ENCODE measurements at places on chromosomes 7 and 10.

- DNase-seq, result peak; percentile 67
Observed at GRCh38 chr7:74029991-74030415, 2.0 kb downstream of the ELN start.

DNA sequence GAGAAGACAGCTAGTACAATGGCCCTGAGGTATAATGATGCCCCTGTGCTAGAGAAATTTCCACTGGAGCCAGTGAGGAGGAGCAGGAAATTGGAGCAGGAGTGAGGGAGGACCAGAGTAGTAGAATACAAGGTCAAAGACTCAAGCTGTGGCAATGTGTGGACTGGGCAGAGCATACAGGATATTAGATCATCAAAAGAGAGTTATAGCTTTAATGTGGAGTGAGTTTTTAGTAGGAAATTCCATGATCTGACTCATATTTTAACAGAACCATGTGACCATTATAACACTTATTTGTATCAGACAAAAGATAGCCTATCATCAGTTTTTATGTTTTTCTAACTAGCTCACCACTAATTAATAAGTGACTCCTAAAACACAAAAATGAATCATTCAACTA is 154.1 kb downstream of the DGKB start:
- peak; percentile 31 for DNase-seq

DNA sequence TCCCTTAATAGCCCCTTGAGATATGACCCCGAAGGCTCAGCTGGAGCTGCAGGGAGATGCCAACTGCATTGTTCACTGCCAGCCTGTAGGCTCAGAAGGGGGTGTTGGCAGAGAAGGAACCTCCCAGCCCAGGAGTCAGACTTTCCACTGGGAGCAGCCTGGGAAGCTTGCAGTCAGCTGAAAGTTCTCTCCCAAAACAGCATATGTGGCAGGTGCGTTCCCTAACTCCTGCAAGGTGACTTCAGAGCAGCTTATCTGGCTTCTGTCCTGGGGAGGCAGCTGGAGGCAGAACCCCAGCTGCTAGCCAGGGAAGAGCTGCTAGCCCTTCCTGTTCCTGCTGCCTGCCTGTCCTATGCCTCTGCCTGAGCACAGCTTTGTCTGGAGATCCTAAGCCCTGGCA is 8.1 kb downstream of the SFTPA2 start:
- peak; percentile 25 for DNase-seq

- peak; percentile 90 for DNase-seq
Observed at GRCh38 chr7:151459726-151460473, 20.0 kb upstream of the CRYGN start.

GRCh38 chr10:301536-301935 is 166.3 kb downstream of the ZMYND11 start:
- DNase-seq, result no peak

GRCh38 chr10:116742367-116743265 is at the start of gene HSPA12A:
HSPA12A (minus strand) TSS chr10:116742566; CDS start chr10:116742469, 97 bp downstream.
- DNase-seq, result peak; percentile 96

DNA sequence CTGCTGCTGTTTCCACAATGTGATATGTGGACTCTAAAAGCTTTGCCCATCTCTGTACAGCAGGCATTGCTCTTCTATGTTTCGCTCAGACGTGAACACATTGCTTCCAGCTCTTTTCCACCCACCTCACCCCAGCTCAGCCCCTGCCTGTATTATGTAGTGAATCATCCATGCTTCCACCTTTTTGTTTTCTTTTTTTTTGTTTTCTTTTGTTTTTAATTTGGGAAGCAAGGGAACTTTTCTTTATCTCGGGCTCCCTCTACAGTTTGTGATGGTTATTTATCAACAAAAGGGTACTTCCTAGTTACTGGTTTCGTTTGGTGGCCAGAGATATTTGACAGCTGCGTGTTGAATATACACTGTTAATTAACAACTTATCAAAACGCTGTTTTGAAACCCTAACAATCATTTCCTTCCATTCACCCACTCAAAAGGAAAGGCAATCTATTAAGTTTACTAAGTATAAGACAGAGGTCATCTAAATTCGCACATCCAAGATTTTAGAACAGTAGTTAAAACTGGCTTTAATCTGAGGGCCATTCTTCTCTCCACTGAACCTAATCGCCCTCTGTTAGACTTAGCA is 127.9 kb upstream of the STK17A start:
- peak; percentile 74 for DNase-seq

DNA sequence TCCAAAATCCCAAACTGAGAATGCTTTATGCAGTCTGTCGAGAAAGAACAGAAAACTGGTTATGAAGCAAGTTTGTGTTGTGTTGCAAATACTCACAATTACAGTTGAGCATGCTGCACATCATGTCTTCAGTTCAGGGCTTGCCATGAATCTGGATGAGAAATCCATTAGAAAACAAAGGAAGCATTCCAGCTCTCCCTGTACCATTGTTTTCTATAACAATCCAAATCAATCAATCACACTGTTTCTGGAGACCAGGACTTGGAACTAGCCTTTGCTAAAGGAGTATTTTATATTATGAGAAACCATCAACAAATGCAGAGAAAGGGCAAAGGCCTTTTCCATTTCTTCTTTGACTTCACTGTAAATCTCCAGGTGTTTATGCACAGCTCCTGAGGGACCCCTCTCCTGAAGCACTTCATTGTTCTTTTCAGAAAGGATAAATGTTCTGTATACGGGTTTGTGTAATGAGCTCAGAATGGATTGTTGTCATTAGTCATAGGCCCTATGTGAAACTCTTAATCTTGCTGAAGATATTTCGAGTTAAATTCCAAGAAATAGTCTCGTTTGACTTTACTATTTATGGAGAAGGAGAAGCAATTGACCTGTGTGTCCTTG is 364.7 kb upstream of the POM121L12 start:
- no peak for DNase-seq

DNA sequence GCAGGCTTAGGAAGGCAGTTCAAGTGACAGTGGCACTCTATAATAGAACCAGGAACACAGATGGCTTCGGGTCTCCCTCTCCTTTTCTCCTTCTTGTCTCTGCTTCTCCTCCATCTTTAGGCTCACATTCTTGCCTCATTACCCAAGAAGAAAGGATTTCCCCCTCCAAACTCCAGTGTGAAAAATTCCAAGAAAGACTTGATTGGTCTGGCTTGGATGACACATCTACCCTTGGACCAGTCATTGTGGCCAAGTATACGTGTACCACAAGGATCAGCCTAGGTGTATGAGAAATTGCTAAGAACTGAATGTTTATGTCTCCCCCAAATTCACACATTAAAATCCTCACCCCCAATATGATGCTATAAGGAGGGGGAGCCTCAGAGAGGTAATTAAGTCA is 53.9 kb downstream of the PRTFDC1 start:
- DNase-seq, result no peak

DNA sequence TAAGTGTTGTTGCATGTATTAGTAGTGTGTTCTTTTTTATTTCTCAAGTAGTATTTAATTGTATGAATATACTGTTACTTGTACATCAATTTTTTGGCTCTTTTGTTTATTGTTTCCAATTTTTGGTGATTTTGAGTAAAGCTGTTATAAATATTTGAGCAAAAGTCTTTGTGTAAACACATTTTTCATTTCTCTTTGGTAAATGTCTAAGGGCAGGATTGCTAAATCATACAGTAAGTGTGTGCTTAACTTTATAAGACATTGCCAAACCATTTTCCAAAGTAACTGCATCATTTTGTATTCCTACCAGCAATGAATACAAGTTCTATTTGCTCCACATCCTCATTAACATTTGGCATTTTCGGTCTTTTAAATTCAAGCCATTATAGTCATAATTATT is 92.8 kb downstream of the ICA1 start:
- no peak for DNase-seq

GRCh38 chr10:1523221-1523620 is 214.1 kb downstream of the ADARB2 start:
- DNase-seq, result no peak

DNA sequence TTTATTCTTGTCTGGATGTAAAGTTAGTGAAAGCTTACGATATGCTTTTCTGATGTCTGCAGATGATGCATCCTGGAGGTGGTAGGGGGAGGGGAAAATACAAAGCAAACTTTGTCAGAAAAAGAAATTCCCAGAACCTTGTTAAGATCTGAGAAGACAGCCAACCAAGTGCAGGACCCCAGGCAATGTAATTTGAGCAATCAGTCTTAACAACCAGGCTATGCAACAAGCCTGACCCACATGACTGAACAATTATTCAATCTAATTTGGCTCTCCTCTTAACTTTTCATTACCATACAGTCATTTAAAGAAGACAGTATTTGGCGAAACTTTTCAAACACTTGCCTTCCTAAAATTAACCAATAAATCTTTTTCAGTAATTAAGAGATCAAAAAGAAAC is 74.5 kb downstream of the DNAJC1 start:
- DNase-seq, result no peak

DNA sequence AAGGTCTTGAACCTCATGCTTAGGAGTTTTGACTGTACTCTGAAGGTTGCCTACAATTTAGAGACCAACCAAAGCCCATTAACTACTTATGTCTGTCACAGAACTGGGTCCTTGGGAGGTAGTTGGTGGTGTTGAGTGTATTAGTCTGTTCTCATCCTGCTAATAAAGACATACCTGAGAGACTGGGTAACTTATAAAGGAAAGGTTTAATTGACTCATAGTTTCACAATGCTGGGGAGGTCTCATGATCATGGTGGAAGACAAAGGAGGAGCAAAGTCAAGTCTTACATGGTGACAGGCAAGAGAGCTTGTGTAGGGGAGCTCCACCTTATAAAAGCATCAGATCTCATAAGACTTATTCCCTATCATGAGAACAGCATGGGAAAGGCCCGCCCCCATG is 319.6 kb upstream of the ZMIZ1 start:
- no peak for DNase-seq

DNA sequence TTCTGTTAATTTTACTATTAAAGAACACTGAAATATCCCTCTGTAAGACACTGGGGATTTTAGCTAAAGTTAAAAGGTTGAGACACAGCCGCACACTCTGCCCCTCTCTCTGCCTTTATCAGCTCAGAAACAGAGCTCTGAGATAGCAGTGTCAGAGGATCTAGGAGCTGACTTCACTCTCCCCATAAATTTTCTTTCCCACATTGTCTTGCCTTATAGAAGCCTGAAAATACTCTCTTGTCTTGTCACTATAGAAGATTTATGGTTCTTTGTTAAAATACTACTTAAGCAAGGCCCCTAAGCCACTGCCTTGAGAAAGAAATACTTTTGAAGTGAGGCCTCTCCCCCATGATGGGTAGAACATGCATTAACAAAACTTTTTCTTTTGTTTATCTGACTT is 105.7 kb upstream of the C10orf90 start:
- DNase-seq, result no peak

DNA sequence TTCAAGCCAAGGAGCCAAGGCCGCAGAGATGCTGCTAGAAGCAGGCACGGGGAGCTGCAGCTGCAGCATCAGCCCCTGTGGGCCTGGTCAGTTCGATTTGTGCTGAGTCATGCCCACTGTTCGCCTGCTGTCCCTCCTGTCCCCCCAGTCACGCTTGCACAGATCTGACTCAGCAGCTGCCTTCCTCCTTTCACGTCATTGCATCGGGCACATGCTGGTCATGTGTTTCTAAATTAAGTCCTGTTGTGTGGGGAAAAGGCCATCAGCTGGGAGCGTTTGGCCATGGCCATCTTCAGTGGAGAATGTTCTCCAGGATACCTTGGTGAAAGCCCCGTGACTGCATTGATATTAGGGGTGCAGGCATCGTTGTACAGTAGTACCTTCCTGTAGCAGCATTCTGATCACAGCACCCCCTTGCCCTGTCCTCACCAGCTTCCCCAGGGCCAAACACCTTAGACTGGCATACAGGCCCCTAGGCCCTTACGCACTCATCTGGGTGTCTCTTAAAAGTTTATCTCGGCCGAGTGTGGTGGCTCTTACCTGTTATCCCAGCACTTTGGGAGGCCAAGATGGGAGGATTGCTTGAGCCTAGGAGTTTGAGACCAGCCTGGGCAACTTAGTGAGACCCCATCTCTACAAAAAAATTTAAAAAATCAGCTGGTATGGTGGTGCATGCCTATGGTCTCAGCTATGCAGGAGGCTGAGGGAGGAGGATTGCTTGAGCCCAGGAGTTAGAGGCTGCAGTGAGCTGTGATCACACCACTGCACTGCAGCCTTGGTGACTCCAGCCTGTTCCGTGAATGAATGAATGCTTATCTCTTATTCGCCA is 23.2 kb downstream of the POR start:
- peak; percentile 99 for DNase-seq

- no peak for DNase-seq
Observed at GRCh38 chr10:29763396-29763795, 128.6 kb upstream of the SVIL start.

DNA sequence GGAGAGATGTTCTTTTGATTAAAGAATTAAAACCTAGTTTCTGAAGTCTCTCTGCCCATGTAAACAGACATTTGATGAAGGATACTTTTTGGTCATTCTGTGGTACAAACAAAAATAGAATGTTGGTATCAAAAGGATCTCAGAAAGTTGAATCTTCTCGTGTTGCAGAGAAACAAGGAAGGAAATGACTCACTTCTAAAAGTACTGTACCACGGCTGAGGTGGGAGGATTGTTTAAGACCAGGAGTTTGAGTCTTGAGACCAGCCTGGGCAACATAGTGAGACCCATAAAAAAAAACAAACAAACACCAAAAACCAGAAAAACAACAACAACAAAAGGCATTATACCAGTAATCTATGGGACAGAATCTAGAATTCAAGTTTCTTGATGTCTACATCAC is 69.7 kb downstream of the PRSS58 start:
- no peak for DNase-seq

- no peak for DNase-seq
Observed at GRCh38 chr7:157613575-157614322, 276.9 kb downstream of the DNAJB6 start.

DNA sequence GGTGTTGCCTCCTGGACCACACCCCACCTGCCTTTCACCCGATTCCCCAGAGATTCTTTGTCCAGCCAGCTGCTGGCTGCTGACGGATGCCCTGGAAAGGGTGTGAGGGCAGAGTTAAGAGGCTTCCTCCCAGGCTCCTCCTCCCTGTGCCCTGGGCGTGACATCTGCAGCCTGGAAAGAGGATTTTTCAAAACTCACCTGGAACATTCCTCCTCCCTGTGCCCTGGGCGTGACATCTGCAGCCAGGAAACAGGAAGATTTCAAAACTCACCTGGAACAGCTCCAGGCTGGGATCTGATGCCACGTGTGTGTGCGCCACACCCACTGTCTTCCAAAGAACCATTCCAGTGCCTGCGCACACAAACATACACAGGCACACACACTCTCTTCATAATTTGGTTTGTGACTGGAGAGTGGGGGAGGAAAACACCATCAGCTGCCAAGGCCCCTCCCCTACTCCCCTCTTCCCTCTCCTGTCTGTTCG is 5.2 kb downstream of the MARVELD1 start:
- DNase-seq, result peak; percentile 55

Measured in myocyte (in vitro differentiated cells).